ENCODE measurements at places on chromosomes 16 and 17.

GRCh38 chr17:58694302-58694701 lies 1.9 kb downstream of the RAD51C start:
- no peak for DNase-seq

DNA sequence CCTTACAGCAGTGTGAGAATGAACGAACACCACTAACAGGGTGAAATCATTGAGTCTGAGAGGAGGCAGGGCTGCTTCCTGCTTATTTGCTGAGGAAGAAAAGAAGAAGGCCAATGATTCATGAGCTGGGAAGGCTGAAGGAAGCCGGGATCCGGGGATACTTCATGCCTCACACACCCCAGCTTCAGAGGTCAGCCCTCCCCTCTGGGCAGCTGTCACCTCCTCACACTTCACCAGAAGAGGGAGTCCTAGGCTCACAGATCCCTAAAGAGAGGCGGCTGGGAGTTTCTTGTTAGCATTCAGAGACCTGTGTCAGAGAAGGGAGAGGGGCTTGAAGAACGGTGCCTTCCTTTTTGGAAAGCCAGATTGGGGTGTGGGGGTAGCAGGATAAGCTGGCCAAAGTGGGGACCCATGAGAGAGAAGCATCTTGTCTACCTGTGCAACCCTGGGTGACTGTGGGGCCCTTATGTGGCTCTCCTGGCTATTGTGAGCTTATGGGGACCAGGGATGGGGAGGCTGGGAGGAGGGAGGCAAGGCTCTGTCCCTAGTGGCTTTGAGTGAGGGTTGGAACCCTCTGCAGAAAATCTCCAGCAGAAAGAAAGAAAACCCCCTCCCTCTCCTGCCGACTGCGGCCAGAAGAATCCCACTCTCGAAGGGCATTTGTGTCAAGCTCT lies 94.6 kb downstream of the RGS9 start:
- peak; percentile 76 for DNase-seq

GRCh38 chr17:43772877-43773648 lies 5.7 kb downstream of the DUSP3 start:
- DNase-seq: no peak

GRCh38 chr16:81500833-81501521 lies 56.4 kb downstream of the CMIP start:
- DNase-seq: no peak

DNA sequence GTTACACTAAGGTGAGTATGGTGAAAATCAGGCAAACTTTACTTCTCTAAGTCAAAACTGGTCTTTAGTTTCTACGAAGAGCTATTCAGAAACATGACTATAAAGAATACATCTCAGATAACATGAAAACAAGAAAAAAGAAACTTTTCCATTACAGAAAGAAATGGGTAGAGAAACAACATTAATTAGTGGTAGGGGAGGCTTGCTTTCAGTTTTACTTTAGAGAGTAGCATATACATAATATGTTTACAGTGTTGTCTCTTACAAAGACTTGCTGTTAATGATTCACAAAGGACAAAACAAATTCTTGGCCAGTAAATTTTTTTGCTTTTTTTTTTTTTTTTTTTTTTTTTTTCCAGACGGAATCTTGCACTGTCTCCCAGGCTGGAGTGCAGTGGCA lies 34.2 kb downstream of the CRLF3 start:
- no peak for DNase-seq

DNA sequence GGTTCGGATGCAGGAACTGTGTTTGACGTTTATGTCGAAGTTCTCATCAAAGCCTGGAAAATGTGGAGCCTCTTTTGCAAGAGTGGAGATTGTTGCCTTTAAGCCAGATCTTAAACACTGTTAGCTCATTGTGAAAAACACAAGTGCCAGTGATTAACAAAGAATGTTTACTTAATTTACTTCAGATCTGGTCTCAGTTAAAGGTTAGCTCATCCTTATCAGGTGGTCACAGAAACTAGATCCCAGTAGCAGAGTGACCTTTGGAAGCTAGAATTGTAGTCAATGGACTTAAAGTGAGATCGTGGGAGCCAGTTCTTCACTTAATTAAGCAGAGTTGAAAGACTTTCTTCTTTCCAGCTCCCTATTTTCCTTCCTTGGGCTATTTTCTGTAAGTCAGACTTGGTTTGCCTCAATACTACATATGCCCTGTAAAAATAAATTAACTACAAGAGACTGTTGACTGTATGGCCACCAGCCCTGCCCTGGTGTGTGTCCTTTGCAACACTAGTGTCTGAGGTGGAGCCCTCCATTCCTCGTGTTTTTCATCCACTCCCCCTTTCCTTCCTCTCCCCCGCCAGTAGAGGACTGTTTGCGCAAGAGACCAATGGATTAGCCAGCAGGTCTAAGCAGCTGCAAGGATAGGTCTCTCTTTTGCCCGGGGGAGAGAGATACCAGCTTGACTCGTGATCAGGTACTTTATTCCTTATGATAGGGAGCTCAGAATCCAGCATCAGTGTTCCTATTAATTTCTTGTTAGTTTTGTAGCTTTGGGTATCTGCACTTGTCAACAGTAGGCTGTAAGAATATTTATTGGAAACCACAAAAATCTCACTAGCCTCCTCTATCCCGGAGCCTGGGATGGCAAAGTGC lies 20.2 kb downstream of the FBXO39 start:
- DNase-seq: no peak

- peak; percentile 66 for DNase-seq
These were observed at the start of gene ADORA2B for GRCh38 chr17:15944759-15945526. Gene ADORA2B, plus strand, starts transcription at chr17:15945130. Its CDS starts 119 bp downstream, at chr17:15945249.

GRCh38 chr17:45117334-45117733 lies 15.0 kb downstream of the PLCD3 start:
- no peak for DNase-seq

DNA sequence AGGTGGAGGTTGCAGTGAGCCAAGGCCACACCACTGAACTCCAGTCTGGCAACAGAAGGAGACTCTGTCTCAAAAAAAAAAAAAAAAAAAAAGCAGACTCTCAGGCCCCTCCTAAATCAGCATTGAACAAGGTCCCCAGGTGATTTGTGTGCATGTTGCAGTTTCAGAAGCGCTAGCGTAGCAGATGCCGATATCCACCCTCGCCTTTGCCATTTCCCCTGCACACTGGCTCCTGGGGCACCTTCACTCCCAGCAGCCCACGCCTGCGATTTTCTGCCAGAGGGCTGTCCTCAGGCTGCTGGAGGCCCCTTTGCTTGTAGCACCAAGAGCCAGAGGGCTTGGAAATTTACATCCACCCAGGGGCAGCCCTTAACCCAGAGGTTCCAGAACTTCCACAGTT lies 95.6 kb downstream of the WSCD1 start:
- DNase-seq: no peak

- DNase-seq: no peak
These were observed 3.6 kb downstream of the COG1 start for GRCh38 chr17:73196500-73196899.

DNA sequence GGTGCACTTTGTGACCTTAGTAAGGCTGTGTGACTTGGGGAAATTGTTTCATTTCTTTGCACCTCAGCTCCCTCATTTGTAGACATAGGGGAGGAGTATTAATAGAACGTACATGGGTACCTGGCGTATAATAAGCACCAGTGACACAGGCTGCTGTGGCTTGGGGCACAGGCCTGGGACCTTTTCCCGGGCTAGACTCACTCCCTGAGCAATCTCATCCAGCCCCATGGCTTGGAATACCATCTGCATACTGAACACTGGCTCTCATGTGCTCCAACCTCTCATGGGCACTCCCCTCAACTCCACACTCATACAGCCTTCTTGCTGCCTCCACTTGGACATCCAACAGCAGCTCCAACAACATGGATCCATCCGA lies 41.0 kb upstream of the MRPS23 start:
- DNase-seq: no peak

- DNase-seq: peak; percentile 39
These were observed 23.9 kb upstream of the TMEM98 start for GRCh38 chr17:32903774-32904673.

- DNase-seq: no peak
These were observed 31.7 kb downstream of the CRISPLD2 start for GRCh38 chr16:84851192-84852127.

GRCh38 chr17:60641810-60642220 lies 35.8 kb upstream of the BCAS3 start:
- DNase-seq: peak; percentile 66

DNA sequence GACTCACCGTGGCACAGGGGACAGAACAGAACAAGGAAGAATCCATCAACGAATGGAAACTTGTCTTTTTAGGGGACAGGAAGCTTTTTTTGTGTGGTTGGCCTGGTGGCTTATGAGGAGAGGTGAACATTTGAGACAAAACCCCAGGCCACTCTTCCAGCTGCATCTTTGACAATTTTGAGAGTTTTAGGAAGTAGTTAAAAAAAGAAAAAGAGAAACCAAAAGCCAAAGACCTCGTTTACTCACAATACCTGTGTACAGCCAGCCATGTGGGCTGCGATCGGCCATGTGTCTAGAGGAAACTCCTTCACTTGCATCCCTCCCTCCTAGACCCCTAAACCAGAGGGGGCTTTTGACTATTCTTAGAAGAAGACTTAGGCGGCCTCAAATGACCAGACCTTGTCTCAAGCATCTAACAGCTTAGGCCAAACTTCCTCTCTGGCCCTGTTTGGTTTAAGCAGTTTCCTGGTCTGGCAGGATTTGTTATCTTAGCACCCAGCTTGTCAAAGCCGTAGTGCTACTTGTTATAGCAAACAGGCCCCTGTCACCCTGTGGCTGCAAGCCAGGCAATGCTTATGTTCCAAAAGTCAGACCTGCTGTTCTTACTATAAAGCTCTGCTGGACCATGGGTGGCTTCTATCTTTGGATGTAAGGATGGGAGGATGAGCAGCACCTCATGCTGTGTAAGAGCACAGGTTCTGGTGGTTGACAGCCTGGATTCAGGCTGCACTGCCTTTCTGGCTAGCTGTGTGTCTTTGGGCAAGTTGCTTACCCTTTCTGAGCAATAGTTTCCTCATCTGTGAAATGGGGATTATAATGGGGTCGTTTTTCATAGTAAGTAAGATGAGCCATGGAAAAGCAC lies 17.7 kb downstream of the KSR1 start:
- peak; percentile 85 for DNase-seq

DNA sequence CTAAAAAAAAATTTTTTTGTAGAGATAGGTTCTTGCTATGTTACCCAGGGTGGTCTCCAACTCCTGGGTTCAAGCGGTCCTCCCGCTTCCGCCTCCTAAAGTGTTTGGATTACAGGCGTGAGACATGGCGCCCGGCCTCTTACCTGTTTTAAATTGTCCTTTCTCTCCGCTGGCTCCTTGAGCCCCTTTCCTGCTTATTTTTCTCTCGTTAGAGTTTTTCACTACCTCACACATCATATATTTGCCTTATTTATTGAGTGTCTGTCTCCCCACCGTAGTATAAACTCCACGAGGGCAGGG lies 760 bp upstream of the SEC14L5 start:
- no peak for DNase-seq

GRCh38 chr16:58847902-58848661 lies 114.0 kb upstream of the GOT2 start:
- no peak for DNase-seq

DNA sequence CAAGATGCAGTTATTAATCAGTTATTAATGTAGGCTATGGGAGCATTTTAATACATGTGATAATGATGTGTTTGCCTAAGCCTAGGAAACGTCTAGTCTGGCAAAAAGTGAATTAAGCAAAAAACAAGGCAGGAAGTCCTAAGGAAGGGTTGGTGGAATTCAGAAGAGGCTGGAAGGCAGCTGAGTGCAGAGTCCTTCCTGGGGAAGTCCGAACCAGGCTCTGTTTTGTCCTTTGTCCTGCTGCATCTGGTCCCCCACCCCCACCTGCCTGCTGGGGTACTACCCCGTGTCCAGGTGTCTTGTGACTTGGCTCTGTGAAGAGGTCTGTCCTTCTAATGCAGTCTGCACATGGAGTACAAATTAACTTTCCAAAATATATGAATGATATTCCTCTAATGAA lies 1.5 kb upstream of the MYH10 start:
- DNase-seq: no peak

GRCh38 chr16:46620266-46621005 lies 743 bp downstream of the SHCBP1 start:
- DNase-seq: peak; percentile 26

DNA sequence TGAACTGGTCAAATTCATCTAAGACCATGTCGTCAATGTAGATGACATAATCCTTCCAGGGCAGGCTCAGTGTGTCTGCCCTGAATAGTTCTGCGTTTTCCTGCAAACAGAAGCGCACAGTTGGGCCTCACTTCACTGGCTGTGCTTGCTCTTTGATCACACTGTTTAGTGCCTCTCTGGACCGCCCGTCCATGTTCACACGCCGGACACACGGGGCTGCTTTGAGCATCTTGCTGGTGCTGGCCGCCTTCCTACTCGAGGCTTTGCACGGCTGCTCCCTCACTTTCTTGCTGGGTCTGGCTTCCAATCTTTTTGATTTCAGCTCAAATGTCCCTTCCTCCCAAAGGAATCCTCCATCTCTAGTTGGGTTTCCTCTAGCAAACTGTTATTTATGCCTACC lies 37.4 kb downstream of the DNAH17 start:
- no peak for DNase-seq

- DNase-seq: no peak
These were observed 24.5 kb downstream of the GFOD2 start for GRCh38 chr16:67694611-67695010.

DNA sequence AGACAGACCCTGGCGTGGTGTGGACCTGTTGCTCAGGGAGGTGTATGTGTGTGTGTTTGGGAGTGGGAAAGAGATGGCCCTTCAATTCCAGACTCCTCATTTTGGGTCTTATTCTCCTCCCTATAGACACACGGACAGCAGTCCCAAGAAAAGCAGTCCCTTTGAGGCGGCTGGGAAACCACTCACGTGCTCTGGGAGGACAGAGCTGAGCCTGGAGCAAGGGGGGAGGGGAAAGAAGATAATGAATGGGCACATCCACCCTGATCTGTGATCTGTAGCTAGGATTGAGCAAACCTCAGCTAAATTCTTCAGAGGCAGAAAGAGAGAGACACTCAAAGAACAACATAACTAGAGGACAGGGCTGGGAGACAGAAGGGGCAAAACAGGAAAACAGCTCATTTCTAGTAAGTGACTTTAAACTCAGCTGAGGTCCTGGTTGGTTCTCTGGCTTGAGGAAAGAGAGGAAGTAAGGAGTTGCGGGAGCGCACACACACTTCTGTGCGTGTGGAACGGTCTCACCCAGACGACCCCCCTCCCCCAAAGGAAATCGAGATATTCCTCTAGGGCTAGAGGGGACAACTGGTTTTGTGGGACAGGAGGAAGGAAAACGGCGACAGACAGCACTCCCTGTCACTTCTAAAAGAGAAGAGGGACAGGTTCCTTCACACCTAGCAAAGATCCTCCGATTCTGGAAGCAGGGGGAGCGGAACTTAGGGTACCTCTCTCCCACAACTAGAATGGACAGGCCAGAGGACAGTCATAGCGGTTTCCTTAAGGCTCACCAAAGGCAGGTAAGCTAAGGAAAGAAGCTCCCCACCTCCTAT lies 658 bp downstream of the RAB5C start:
- no peak for DNase-seq

Data from activated CD8-positive, alpha-beta T cell treated with anti-CD3 and anti-CD28 coated beads, Interleukin-2, amount 10 ng/mL, durations not matched to agents 7 days and 5 days (primary cell).